ENCODE measurements at places on chromosomes 5 and 9.

DNA sequence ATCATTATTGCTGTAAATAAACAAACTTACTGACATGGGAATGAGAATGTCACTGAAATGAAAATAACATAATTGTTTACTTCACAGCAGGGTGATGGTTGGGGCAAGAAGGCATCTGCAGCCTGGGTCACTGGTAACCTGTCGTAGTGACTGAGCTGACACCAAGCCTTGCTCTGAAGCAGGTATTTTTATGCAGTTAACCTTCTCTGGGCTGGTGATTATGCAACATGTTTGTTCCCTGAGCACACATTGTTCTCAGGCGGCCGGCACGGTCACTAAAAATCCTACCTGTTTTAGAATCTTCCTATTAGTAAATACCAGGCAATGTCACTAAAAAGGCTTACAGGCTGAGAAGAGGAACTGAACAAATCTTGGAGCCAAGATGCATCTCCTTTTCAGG, 157.7 kb upstream of the NR3C1 start:
- no peak for DNase-seq

- no peak for DNase-seq
These were observed 507.3 kb downstream of the CTNND2 start for GRCh38 chr5:11396917-11397316.

- no peak for DNase-seq
These were observed 42.1 kb upstream of the DAB2 start for GRCh38 chr5:39466846-39467245.

DNA sequence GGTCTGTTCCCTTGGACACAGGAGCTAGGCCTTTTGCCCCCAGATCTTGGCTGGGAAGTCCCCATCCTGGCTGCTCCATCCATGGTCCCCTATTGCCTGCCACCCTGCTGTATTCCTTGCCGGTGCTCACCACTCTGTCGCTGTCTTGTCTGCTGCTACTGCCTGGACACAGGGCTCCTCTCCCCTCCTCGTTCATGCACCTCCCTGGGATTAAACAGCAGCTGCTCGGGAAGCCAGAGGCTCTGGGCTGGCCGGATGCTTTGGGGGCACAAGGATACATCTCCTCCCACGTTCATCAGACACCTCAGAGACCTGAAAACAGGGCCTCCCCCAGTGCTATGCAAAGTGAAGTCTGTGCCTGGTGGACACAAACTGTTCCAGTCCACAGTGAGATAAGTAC, 110.4 kb downstream of the ZNF354C start:
- no peak for DNase-seq

DNA sequence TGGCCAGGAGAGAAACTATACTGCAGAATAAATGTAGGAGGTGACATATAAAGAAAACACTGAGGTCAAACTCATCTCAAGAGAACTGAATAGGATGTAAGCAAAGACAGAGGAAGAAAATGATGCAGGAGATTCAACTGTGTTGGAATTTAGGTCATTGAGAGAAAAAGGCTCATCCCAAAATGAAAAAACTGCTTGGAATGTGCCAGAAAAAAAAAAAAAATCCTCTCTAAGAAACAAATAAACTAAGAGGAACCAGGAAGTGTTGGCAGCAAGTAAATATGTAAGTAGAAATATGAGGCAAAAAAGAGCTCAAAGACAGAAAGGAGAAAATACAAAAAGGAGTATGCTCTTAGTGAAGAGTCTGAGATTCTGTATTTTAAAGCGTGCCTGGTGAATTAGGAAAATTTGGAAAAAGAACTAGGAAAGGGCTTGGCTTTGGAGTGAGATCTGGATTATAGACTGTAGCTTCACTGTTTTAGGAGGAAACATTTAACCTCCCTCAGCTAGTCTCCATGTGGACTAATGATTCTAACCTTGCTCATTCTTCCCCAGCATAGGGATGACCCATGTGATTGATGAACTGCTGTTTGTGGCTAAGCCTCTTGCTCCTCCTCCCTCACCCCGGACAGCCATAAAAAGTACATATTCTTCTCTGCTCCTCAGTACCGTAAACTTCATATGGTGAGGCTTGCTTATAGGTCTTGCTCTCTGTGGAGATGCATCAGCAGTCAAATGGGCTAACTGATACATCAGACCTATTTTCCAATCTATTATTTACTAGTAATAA, 185.6 kb upstream of the POU5F2 start:
- peak; percentile 62 for DNase-seq

DNA sequence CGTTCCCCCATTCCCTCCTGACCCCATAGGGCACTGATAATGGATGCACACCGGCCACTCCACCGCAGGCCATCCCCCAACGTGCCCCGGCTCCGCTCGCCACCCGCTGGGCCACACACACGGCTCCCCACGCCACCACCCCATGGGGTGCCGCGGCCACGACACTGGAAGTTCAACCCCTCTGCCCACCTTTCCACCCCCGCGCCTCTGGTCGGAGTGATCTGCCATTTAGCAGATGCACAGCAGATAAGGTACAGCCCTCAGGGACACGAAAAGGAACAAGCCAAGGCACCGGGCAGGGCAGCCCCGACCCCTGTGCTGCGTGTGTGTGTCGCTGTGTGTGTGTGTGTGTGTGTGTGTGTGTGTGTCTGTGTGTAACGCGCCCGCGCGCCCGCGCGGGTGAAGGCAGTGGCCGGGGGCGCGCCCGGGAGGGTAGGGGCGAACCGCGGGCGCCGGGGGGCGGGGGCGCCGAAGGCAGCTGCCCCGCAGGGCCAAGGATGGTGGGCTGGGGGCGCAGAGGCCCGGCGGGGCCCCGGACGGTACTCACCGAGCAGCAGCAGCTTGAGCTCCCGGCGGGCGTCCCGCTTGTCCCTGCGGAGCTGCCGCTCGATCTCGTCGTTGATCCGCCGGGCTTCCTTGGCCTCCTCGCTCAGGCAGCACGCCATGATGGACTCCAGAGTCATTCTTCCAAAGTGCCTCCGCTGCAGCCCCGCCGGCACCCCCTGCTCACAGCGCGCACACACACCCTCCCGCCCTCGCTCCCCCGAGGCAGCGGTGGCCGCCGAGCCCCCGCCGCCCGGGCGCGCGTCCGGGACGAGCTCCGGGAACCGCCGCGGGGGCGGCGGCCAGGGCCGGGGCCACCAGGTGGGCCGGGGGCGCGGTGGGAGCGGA, 813 bp downstream of the GNAQ start:
- no peak for DNase-seq

DNA sequence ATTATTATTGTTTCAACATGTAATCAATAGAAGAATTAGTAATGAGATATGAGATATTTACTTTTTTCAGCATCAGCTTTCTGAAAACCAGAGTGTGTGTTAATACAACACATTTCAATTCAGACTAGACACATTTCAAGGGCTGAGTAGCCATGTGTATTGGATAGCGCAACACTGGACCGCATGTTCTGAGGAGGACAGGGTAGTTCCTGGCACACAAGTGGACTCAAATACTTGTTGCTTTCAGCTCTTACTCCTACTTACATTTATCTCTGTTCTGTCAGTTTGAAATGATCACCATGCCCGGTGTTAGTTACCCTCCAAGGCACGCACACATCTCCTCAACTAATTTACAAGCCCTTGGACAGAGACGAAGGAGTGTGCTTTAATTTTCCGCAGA, 126.6 kb downstream of the SLC24A2 start:
- DNase-seq: no peak

GRCh38 chr9:107907715-107908114, 418.1 kb upstream of the KLF4 start:
- no peak for DNase-seq

GRCh38 chr5:9316733-9317132, 229.1 kb downstream of the SEMA5A start:
- no peak for DNase-seq

DNA sequence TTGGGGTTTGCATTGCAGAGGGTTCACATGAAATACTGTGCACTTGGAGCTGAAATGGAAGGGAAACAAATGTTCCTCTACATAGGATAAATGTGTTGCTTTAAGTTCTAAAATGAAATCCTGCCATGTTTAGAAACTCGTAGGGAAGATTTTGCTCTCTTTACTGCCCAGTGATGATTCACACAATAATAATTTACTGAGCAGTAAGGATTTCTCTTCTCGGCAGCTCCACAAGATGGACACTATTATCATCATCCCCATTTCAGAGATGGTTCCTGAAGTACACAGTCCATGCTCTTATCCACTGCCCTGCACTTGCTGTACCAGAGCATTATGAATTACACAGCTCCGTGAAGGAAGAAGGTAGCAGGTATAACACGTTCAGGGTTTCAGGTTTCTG, 4.1 kb downstream of the HACD4 start:
- DNase-seq: peak; percentile 26

DNA sequence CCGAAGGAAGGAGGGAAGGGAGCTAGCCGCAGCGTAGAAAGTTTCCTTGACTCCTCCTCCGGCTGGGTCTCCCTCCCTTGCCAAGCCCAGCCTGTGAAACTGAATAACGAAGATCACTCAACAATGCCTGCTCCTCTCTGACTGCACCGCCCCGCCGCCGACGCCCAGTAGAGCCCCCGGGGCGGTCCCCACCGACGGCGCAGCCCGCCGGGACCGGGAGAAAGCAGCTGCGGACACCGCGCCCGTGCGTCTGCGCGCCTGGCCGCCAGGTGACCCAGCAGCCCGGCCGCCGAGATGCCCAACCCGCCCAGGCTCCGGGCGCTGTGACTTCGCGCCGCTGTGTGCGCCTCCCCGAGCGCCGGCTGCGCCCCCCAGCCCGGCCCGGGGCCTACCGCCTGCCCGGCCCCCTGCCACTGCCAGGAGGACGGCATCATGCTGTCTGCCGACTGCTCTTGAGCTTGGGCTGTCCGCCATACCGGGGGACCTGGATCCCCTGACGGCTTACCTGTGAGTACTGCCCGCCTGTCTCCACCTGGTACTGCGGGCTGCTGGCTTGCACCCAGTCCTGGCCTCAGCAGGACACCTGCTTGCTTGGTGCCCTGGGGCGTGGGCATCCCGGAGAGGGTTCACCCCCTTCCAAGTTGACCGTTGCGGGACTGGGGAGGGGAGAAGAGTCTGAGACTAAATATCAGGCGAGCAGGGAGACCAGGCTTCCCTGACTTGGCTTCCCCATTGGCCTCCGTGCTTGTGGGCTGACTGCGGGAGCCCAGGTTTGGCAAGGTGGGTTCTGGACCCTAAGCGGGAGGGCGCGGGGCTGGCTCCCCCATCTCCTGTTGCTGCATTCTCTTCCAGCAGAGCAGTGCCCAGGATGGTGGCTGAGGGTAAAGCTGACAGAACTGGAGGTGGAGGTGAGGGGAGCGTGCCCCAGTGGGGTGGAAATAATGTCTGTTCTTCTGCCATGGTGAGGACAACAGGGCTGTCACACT, 26.2 kb upstream of the SPTLC1 start:
- no peak for DNase-seq

GRCh38 chr5:40210694-40211093, 469.0 kb upstream of the PTGER4 start:
- no peak for DNase-seq

GRCh38 chr9:87613265-87614111, 112.4 kb upstream of the CTSL start:
- peak; percentile 85 for DNase-seq

GRCh38 chr9:137581361-137582285, 2.9 kb upstream of the DPH7 start:
- DNase-seq: no peak

- no peak for DNase-seq
These were observed 41.2 kb upstream of the CTSL start for GRCh38 chr9:87684627-87685219.

- peak; percentile 16 for DNase-seq
These were observed 11.9 kb downstream of the TNFAIP8 start for GRCh38 chr5:119367502-119368237.

GRCh38 chr9:104896131-104896530, 31.8 kb downstream of the ABCA1 start:
- no peak for DNase-seq

DNA sequence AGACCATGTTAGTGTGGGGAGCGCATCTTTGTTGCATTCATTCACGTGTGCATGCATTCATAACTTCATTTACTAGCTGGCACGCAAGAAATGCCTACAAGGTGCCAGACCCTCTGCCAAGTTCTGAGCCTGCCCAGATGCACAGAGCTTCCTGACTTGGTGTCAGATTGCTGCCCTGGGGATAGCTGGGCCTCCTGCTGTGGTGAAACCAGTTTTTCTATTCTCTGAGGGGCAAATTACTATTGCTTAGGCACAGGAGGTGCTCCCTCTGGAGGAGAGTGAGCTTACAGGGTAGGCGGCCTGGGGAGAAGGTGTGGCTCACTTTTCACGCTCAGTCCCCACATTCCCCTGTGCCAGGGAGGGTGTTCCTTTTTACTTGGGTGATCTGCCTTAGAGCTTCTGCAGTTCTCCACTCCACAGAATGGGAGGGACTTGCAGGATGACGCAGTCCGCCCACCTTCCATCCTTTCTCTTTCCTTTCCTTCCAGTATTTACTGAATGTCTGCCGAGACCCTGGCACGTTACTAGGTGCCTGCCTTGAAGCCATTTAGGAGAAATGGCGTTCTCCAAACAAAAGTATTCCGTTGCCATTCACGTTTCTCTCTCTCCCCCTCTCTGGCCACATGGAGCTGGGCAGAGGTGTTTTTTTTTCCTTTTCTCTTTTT, 27.9 kb upstream of the CTNNA1 start:
- peak; percentile 70 for DNase-seq

- DNase-seq: no peak
These were observed 22.0 kb upstream of the RAD23B start for GRCh38 chr9:107261106-107261505.

DNA sequence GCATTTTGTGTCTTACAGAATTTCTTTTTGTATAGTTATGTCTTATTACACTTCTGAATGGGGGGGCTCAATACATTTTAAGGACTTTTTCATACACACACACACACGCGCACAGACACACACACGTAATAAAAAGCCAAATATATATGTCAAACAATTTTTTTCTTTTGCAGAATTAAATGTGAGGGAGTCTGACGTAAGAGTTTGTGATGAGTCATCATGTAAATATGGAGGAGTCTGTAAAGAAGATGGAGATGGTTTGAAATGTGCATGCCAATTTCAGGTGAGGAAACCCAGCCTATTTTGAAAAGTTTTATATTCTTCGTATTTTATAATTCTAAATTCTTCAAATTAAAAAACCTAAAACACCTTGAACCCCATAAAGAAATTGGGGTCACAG, 25.6 kb downstream of the TMEFF1 start:
- peak; percentile 38 for DNase-seq

- DNase-seq: no peak
These were observed 247.0 kb downstream of the CDH9 start for GRCh38 chr5:26791433-26791832.

GRCh38 chr5:87129046-87129445, 138.6 kb upstream of the RASA1 start:
- no peak for DNase-seq

DNA sequence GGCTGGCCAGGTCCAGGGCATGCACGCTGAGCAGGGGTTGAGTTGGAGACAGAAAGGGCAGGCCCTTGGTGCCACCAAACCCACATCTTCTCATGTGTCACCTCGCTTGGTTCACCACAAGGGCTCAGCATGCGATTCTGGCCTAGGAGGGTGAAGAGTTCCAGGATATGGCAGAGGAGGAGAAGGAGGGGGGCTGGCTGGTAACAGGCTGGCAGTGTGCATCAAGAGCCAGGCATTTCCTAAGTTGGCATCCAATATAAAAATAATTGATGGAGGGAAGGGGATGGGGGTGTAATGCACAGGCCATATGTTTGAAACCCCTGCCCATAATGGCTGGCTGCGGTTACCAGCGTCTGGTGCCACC, 255.6 kb downstream of the NFIB start:
- DNase-seq: no peak

Measured in amniotic epithelial cell (primary cell).